ENCODE measurements at places on chromosomes 5 and 9.

DNA sequence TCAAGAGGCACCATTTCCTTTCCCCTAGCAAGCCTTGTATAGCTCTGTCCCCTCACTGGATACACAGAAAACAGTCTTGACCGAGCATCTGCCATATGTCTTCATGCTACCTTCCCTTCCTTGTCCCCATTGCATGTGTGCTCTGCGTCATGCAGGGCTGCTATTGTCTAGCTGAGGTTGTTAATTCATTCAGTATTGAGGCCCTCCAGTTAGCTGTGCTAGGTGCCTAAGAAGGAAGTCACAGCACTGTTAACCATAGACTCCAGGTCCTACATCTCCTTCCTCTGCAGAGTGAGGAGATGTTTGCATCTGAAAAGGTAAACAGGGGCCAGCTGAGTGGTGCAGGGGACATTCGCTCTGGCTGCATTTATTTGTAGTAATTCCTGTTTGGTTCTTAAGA lies 48.2 kb downstream of the SLC1A3 start:
- DNase-seq: no peak

DNA sequence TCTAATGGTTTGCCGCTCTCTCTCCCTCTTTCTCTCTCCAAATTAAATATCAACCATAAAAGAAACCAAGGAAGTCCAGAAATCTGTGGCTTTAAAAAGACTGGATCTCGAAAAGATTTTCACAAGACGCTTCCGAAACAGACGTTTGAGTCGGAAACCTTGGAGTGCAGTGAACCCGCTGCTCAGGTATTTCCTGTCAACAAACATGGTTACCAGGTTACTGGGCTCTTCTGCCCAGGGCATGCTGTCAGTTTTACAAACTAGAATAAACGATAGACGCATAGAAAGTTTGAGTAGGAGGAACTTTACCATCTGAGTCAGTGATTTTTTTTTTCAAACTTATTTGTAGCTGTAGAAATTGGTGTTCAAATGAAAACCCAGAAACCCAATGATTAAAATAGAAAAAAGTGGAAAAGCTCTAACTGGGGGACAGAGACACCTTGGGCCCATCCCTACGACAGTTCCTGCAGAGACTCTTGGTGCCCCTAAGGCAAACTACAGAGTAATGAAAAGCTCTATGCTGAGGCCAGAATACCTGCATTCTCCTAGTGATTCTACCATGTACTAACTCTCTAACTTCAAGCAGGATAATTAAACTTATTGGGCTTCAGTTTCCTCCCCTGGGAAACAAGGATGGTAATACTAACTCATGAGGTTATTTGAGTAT lies 90.0 kb downstream of the DOCK8 start:
- DNase-seq: no peak

DNA sequence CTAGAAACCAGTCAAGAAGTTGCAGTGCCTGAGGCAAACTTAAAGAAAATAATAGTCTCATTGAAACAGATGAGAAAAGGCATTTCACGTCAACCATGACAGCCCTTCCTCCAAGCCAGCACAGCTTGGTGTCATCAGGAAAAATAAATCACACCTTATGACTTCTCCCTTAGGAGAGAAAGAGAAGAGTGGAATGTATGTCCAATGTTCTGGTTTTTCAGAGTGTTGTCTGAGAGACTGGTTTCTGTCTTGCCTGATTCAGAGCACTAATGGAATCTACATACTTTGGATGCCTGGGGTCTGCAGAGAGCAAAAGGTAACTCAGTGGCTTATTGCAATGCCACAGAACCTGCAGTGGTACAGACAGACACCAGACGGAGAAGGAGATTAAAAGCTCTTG lies 105.5 kb upstream of the PDE4D start:
- no peak for DNase-seq

DNA sequence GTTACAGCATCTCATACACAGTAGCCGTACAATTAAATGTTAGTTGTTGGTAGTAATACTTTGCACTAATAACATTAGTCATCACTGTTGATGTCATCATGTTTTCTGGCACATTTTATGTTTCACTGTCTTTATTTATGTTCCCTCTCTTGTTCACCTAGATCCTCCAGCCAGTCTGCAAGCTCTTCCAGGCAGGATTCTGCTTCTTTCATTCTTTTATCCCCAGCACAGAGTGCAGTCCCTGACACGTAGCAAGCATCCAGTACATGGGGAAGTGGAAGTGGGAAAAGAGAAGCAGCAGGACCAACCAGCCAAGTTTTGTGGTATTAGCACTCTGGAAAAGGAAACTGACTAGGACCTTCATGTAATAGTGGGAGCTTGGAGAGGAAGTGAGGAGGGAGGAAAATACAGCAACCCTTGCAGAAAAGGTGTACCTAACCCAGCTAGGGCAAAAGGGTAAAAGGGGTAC lies 89.7 kb upstream of the SLC44A1 start:
- peak; percentile 3 for DNase-seq

DNA sequence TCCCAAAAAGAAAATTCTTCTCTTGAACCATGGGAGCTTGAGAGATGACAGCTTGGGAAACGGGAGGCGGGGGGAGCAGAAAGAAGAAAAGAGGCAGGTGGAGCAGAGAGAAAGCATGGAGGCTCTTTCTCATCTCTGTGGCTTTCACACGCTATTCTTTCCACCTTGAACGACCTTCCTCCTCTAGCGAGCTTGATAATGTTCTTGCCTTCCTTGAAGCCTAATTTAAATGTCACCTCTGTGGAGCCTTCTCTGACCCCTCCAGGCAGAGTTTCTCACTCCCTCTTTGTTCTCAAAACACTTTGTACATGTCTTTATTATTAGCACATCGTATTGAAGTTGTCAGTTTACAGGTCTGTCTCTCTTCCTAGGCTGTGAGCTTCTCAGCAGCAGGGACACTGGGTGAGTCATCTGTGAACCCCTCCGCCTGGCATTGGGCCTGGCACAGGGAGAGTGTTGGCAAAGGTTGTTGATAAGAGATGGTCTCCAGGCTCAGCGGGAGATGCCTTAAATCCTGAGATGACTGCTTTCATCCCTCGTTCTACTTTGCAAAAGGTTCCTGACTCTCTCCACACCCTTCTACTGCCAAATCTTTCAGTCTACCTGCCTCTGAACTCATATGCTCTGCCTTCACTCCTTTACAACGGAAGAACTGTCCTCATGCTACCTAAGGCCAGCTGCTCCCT lies 14.1 kb upstream of the STRBP start:
- DNase-seq: no peak

DNA sequence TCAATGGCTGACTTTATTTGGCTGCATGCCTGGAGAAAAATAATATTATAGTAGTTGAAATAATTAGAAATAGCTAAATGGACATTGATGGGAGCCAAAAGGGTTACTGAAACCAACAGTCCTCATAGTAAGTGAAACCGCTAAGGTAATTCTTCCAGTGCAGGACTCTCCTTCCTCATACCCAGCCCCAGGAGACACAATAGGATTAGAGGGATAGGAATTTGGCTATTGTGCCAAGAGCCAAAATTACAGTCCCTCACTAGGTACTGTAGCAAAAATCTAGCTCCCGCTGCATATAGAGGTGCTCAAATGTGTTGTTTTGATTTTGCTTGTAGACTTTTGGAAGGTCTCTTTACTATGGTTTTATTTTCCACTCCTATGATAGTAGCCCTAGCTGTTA lies 20.2 kb downstream of the GLDC start:
- DNase-seq: no peak
